ENCODE measurements at places on chromosomes 4 and X. TPM values are rescaled to one million over a fixed set of nuclear protein-coding genes. Genes with fewer than 3 reads are reported as not detected.

Gene UVSSA
- 25.3 TPM for total RNA-seq

Gene TTC29
- 0.16 TPM for total RNA-seq

- no peak for DNase-seq
Measured at GRCh38 chr4:168886351-168886750, 123.7 kb downstream of the CBR4 start.

DNA sequence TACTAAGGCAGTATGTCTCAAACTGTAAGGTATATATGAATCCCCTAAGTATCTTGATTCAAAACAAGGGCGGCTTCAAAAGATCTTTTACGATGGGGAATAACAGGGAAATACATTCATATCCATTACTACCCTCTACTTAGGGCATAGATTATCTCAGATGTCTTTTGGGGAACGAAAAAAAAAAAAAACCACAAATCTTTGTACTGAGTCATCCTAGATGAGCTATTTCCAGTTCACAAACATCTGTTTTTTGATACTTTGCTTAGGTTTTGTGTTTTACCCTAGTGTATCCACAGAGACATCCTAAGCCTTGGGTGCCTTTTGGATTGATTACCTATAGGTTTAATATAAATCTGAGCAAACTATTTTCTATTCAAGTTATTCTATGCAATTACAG, 457.2 kb downstream of the NLGN4X start:
- DNase-seq, result no peak

DNA sequence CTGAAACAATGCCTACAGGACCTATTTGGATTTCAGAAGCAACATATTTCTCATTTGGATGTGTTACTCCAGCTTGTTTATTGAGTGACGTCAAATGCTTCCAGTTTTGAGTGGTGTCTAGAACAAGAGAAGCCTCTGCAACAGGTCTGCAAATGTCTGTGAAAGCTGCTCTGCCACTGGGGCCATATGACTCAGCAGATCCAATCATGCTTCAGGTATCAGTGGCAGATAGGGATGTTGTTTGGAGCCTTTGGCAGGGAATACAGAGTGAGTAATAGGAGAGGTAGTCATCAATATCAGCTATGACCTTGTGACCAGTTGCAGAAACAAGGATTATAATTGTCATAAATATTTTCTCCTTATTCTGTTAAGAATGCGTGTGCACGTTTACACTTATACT, 141.1 kb upstream of the ZXDA start:
- no peak for DNase-seq

DNA sequence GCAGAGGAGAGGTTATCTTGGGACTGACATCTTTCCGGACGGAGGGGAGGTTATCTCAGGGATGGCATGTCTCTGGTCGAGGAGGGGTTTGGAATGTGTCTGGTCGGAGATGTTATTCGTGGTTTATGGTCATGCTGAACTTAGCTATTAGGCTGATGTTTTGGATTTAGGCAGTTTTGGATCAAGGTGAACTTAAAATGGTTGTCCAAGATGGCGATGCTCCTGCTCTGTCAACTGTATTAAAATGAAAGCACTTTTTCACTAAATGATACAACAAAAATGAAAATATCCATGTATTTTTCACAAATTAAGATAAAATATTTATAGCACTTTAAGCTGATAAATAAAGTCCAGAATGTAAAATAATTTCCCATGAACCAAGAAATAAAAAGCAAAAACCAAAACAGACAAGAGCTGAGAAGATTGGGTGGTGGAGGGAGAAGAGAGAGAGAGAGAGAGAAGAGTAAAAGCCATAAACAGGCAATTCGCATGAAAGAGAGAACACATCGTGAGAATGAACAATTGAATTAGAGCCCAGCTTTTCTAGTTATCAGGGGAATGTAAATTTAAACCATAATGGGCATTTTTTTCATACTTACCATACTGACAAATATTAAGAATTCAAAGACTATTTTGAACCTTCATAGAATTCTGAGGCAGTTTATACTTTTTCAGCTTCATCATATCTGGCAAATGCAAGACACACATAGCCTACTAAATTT, 2236.0 kb upstream of the AGA start:
- no peak for DNase-seq

- DNase-seq, result no peak
Measured at GRCh38 chrX:153944800-153945150, 332 bp upstream of the RENBP start.

- no peak for DNase-seq
Measured at GRCh38 chr4:5709207-5709575, 832 bp upstream of the EVC2 start.

DNA sequence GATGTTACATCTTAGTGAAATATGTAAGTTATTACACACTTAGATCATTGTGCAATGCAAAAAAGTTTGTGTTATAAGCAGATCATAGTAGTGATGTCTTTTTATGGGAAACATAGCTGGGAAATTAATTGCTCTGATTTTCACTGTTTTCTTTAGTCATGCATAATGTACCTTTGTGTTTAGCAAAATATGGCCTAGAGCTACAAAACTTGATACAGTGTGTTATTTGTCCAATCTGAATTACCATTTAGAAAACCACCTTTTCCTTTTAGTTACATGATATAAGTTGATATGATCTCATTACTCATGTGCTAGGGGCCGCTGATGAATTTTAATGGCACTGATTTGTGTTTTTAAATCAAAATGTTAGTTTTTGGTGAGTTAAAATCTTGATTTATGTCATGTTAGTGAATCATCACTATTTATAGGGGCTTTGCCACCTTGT, 2.0 kb downstream of the BMPR1B start:
- DNase-seq, result no peak
